ENCODE measurements at places on chromosomes 7 and 10. TPM values are rescaled to one million over a fixed set of nuclear protein-coding genes. Genes with fewer than 3 reads are reported as not detected.

- H3K36me3 ChIP-seq, result no peaks in the 10 kb centered on the region
- H3K27me3 ChIP-seq, result no peaks in the 10 kb centered on the region
- H3K4me1 ChIP-seq, result no peaks in the 10 kb centered on the region
- no peak overlapping the region for H3K27ac ChIP-seq
- DNase-seq, result no peak
Measured at GRCh38 chr10:117762819-117763172, 220.2 kb downstream of the EMX2 start.

DNA sequence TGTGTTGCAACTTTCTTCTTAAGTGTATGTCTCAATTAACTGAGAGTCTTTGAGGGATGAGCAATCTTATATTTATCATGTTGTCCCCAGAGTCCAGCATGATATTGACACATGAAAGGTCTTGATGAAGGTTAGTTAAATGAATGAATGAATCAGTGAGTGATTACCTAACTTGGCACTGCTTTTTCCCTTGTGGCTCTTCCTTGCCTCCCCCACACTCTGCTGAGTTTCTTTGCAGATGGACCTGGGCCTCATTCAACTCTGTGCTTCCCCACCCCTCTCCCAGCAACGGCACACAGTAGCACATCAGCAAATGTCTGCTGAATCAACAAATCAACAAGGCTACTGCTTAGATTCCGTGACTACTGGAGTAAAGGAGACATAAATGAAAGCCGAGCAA, 235.1 kb upstream of the CXCL12 start:
- DNase-seq, result no peak
- H3K4me3 ChIP-seq, result no peak overlapping the region
- no peak overlapping the region for H3K27ac ChIP-seq
- no peaks in the 10 kb centered on the region for H3K27me3 ChIP-seq
- H3K36me3 ChIP-seq, result no peaks in the 10 kb centered on the region
- H3K4me1 ChIP-seq, result no peaks in the 10 kb centered on the region

DNA sequence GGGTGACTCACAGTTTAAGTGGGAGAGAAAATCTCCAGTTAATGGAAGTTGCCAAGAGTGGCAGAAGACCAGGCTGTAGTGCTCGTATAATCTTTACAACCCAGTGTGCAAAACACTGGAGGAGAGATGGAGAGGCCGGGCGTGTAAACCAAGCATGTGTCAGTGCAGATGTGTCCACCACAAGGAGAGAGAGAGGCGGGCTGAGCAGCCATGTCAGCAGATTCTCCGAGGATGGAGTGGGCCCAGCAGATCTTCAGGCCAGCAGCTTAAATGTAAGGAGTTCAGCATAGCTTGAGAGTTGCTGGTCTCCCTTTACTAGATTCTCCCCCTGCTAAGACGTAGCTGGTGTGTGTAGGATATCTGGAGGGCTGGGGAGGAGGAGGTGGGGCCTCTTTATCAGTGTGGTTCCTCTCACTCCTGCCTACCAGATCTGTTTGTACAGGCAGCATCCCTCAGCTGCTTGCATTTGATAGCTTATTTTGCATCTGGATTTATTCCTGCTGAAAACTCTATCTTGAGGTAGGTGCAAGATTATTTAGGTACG, 13.7 kb downstream of the BPGM start:
- H3K4me1 ChIP-seq, result peaks cover 2% of the 10 kb centered on the region
- no peak overlapping the region for H3K27ac ChIP-seq
- no peaks in the 10 kb centered on the region for H3K36me3 ChIP-seq
- no peak for DNase-seq
- H3K4me3 ChIP-seq, result no peak overlapping the region

- no peak overlapping the region for H3K4me3 ChIP-seq
- no peaks in the 10 kb centered on the region for H3K27me3 ChIP-seq
- no peaks in the 10 kb centered on the region for H3K36me3 ChIP-seq
Measured at GRCh38 chr10:34875061-34875460, 60.0 kb upstream of the PARD3 start.

GRCh38 chr7:142516038-142516501, 233.2 kb upstream of the PRSS1 start:
- H3K27ac ChIP-seq, result no peak overlapping the region
- H3K36me3 ChIP-seq, result no peaks in the 10 kb centered on the region
- H3K4me3 ChIP-seq, result no peak overlapping the region
- H3K27me3 ChIP-seq, result no peaks in the 10 kb centered on the region
- peaks cover 6% of the 10 kb centered on the region for H3K4me1 ChIP-seq

GRCh38 chr7:20561466-20561865, 54.0 kb upstream of the ABCB5 start:
- no peak overlapping the region for H3K27ac ChIP-seq
- no peaks in the 10 kb centered on the region for H3K27me3 ChIP-seq
- no peaks in the 10 kb centered on the region for H3K36me3 ChIP-seq
- H3K4me3 ChIP-seq, result no peak overlapping the region
- H3K4me1 ChIP-seq, result no peaks in the 10 kb centered on the region
- DNase-seq, result no peak

DNA sequence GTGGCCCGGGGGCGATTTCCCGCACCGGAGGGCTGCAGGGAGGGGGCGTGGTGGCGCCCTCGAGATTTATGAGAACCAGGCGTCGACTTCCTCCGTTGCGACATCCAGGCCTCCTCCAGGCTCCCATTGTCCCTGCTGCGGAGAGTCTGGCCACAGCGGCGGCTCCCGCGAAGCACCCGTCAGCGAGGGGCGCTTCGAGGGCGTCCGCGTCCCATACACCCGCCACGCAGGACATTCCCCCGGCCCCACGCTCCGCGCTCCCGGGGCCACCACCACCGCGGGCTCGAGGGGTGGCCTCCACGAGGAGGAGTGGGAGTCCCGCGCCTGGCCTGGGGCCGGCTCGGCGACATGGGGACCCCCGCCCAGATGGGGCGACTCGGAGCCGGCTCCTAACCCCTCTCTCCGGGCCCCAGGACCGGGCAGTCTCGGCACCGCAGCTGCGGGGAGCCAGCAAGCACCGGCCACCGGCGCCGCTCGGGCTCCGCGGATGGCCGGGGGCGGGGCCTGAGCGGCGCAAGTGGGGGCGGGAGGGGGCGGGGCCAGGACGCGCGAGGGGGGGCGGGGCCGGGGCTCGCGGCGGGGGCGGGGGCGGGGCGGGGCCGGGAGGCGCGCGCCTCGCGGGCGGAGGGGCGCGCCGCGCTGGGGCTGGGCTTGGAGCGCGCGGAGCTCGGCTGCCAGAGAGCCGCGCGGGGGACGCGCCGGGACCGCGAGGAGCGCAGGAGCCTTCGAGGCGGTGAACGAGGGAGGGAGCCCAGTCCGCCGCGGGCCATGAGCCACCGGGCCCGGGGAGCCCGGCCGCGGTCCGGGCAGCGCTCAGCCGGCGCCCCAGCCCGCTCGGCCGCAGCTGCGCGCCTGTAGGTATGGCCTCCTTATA, at the start of gene SH2B2:
Gene SH2B2, plus strand, starts transcription at position 632 of the 874 bp plus-strand sequence. CDS start 13,683 bp downstream, outside the sequence.
- H3K4me1 ChIP-seq, result peaks cover 31% of the 10 kb centered on the region
- no peaks in the 10 kb centered on the region for H3K36me3 ChIP-seq
- no peaks in the 10 kb centered on the region for H3K27me3 ChIP-seq

DNA sequence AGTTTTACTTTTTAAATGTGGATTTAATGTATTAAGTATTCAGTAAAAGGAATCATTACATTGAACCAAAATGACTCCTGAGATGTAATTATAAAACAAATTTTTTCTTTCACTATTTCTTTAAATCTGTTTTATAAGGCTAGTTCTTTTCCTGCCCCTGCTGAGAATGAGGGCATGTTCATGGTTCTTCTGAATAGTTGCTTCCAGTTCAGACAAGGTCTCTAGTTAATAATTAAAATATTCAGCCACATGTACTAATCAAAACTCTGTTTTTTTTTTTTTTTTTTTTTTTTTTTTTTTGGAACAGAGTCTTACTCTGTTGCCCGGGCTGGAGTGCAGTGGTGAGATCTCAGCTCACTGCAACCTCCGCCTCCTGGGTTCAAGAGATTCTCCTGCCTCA, 321.2 kb downstream of the DNAJB9 start:
- H3K36me3 ChIP-seq, result no peaks in the 10 kb centered on the region
- no peak for DNase-seq
- H3K27me3 ChIP-seq, result no peaks in the 10 kb centered on the region
- no peak overlapping the region for H3K4me3 ChIP-seq

- no peaks in the 10 kb centered on the region for H3K36me3 ChIP-seq
- H3K27me3 ChIP-seq, result no peaks in the 10 kb centered on the region
- DNase-seq, result no peak
- H3K4me3 ChIP-seq, result no peak overlapping the region
- H3K4me1 ChIP-seq, result peaks cover 4% of the 10 kb centered on the region
Measured at GRCh38 chr7:133554330-133554729, 301.5 kb downstream of the EXOC4 start.

DNA sequence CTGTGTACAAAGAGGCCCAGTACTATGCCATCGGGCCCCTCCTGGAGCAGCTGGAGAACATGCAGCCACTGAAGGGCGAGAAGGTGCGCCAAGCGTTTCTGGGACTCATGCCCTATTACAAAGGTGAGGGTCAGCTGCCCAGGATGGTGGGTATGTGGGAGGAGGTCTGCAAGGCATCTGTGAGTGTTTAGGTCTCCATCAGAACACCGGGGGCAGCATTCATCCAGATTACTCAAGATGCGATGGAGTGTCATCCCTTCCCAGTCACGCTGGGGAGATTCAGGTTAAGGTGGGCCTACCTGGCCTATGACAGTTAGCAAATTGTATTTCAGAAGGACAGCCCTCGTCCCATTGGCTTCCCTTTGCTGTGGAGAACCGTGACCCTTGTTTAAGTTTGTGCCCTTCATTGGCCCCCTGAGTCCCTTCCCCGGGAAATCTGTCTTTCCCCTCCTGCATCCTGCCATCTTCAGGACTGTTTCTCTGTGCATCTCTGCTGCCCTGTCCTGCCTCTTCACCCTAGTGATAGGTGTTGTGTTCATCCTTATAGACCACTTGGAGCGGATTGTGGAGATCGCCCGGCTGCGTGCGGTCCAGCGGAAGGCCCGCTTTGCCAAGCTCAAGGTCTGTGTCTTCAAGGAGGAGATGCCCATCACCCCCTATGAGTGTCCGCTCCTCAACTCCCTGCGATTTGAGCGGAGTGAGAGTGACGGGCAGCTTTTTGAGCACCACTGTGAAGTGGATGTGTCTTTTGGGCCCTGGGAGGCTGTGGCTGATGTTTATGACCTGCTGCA, 9.8 kb downstream of the KCTD7 start:
- no peak overlapping the region for H3K27ac ChIP-seq
- H3K4me1 ChIP-seq, result no peaks in the 10 kb centered on the region
- DNase-seq, result no peak
- H3K36me3 ChIP-seq, result peaks cover 30% of the 10 kb centered on the region
- H3K27me3 ChIP-seq, result no peaks in the 10 kb centered on the region
- H3K4me3 ChIP-seq, result no peak overlapping the region

DNA sequence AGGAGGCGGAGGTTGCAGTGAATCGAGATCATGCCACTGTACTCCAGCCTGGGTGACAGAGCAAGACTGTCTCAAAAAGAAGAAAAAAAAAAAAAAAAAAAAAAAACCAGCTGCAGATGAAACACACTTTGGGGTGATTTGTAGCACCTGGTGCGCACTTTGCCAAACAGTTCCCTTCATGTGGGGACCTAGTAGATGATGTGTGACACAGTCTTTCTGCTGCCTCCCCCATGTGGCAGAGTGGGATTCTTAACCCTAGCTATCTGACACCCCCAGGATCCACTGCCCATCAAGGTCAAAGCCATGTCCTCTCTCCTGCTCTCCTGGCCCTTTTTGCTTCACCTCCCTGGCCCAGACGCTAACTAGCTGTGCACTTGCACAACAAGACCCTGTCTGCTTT, 52.1 kb upstream of the PDZD8 start:
- no peaks in the 10 kb centered on the region for H3K27me3 ChIP-seq
- H3K4me1 ChIP-seq, result no peaks in the 10 kb centered on the region
- H3K36me3 ChIP-seq, result no peaks in the 10 kb centered on the region
- DNase-seq, result no peak
- H3K4me3 ChIP-seq, result no peak overlapping the region

- H3K4me3 ChIP-seq, result no peak overlapping the region
- no peaks in the 10 kb centered on the region for H3K27me3 ChIP-seq
- no peaks in the 10 kb centered on the region for H3K4me1 ChIP-seq
- H3K36me3 ChIP-seq, result no peaks in the 10 kb centered on the region
Measured at GRCh38 chr7:36639826-36640225, 84.5 kb downstream of the AOAH start.

DNA sequence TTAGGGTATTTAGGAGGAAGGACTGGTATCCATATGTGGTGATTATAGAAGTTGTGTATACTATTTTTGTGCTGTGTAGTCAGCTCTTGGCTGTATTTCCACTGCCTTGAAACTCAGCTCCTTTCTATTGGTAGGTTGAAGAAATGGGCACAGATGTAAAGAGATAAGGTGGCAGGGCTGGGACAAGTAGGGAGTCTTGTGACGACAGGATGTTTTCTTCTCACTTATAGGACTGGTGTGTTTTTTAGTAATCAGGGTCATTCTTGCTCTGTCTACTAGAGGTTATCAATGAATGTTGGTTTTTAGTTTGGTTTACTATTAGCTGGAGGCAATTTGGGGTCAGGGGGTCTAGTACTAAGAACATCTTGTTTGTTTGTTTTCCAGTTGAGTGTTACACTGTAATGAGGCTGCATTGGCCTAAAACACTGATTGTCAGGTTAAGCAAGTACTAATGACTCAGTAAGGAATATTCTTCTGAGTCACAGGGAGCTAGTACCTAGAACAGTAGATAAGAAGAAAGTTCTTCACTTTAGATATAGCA, 11.8 kb downstream of the UBN2 start:
- H3K27ac ChIP-seq, result no peak overlapping the region
- H3K27me3 ChIP-seq, result no peaks in the 10 kb centered on the region
- DNase-seq, result no peak
- no peaks in the 10 kb centered on the region for H3K4me1 ChIP-seq
- H3K36me3 ChIP-seq, result peaks cover 40% of the 10 kb centered on the region
- H3K4me3 ChIP-seq, result no peak overlapping the region

DNA sequence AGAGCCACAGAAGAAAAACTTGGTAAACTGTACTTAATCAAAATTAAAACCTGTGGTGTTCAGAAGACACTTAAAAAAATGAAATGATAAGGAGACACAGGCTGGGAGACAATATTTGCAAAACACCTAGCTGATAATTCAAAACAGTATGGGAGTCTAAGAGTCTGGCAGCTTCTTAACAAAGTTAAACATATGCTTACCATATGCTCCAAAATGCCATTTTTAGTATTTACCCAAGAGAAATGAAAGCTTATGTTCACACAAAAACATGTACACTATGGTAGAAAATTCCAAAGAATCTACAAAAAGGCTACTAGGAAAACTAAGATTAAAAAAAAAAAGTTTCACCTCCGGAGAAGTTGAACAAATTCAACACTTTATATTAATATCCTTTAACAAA, 48.6 kb downstream of the ITGB1 start:
- DNase-seq, result no peak
- H3K4me3 ChIP-seq, result no peak overlapping the region
- H3K27ac ChIP-seq, result no peak overlapping the region

The ASB4 gene
- total RNA-seq, result not detected

The TUBAL3 gene
- total RNA-seq, result not detected

Data from thoracic aorta (tissue), 2 donors.